ENCODE measurements at places on chromosomes 16 and 17. TPM values are rescaled to one million over a fixed set of nuclear protein-coding genes. Genes with fewer than 3 reads are reported as not detected.

Gene ACSM5
- total RNA-seq = not detected

Gene MEIOC
- 1.8 TPM for total RNA-seq

Gene RAB37
- 1.2 TPM for total RNA-seq

Gene KRTAP9-4
- total RNA-seq = not detected
